ENCODE measurements at places on chromosomes 13 and 19. TPM values are rescaled to one million over a fixed set of nuclear protein-coding genes. Genes with fewer than 3 reads are reported as not detected.
A peak's percentile ranks its signal among the peaks of the same experiment; 100 is the strongest.

DNA sequence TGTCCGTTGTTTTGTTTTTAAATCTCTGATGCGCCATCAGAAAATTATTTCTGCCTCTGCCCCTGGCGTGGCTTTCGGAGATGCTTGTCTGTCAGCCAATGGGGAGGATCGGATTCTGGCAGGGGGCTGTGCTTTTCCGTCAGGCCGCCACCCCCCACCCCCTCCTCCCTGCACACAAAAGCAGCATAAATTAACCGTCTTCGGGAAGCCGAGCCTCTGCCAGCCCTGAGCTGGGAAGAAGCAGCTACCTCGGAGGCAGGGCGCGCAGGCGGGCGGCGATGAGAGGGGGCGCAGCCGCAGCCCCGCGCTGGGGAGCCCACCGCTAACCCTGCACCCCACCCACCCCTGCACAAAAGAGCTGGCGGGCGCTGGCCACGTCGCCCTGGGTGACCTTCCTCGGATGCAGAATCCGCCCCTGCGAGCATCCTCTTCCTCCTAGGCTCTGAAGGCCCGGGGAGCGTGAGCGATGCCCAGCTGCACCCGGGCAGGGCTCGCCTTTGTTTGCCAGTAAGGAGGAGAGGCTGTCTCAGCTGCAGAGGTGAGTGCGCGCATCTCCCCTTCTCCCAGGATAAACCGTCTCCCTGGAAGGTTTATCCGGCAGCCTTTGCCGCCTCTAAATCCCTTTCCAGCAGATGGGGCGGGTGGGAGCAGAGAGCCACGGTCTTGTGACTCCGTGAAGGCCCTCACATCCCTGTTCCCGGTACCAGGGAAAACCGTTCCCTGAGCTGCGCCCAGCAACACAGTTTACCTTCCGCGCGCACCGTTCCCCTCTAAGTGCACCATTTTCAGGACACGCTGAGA, at the start of gene ATCAY:
Gene ATCAY, plus strand, starts transcription at position 215 of the 801 bp plus-strand sequence. CDS start 5,083 bp downstream, outside the sequence.
- no peak for DNase-seq

The DLL3 gene
- total RNA-seq = 0.15 TPM

- no peak for DNase-seq
Measured at GRCh38 chr19:11063434-11063833, 25.8 kb upstream of the LDLR start.

- DNase-seq = no peak
Measured at GRCh38 chr19:29978080-29978479, 36.0 kb downstream of the URI1 start.

GRCh38 chr13:19959141-19959830, 759 bp downstream of the ZMYM2 start:
- DNase-seq = peak; percentile 72

Measured in HT-29 (cell line).